ENCODE measurements at places on chromosomes 13 and 19.
A peak's percentile ranks its signal among the peaks of the same experiment; 100 is the strongest.

- no peak for DNase-seq
These were observed 845.1 kb downstream of the DACH1 start for GRCh38 chr13:71021825-71022422.

- DNase-seq, result peak; percentile 57
These were observed 2.5 kb upstream of the S1PR4 start for GRCh38 chr19:3175781-3176714.

- DNase-seq, result no peak
These were observed 518.6 kb downstream of the SLITRK5 start for GRCh38 chr13:88189728-88190127.

DNA sequence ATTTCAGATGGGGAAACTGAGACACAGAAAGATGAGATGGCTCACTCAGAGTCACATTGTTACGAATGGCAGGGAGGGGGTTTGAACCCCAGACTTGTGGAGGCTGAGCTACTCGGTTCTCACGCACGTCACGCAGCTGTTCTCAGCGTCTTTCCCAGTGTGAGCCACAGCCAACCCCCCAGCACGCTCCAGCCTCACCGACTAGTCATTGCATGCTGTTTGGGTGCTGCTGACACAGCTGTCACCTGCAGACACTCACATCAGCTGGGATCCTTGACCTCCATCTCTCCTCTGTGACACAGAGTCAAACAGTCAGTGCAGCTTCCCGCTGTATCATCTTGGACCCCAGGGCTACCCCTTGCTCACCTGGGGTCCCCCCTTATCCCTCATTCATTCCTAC lies 2.4 kb upstream of the NCAN start:
- DNase-seq, result no peak

DNA sequence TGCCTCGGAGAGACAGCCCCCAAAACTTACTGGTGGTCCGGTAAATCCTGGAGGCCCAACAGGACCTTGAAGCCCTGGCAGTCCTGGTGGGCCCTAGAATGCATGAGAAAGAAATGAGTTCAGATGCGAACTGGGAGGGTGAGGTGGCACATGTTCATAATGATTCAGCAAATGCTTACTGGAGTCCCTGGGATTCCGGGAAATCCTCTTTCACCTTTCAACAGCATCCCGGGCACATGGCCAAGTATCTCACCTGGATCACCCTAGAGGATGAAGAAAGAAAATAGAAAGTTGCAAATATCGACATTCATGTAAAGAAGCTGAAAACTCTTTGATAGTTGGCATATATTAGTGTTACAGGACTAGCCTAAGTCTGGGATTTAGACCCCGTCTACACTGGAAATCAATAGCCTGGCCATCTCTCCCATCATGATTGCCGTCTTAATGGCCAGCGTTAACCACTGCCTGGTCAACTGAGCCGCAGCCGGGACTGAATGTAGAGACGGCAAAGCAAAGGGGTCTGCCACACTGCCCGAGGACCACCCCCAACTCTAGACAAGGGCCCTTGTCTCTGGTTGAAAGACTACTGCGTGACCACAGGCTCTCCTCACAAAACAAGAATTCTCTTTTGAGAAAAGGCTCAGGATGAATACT lies 96.9 kb downstream of the COL4A1 start:
- no peak for DNase-seq

DNA sequence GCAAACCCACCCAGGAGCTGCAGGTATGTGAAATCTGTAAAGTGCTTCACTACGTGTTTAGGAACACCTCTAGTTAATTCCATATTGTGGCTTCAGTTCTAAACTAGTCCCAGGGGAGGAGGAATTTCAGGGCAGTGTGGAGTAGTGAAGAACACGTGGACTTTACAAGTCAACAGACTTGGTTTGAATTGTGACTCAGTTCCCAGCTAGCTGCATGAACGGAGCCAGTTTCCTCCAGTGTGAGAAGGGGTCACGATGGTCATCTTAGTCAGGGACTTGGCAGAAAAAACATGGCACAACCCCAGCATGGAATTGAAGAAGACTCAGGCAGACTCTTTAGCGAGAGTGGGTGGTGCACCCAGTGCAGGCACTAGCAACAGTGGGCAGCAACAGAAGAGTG lies 175.7 kb upstream of the UBL3 start:
- no peak for DNase-seq

- DNase-seq, result no peak
These were observed 4.0 kb downstream of the SYT5 start for GRCh38 chr19:55176076-55176475.

DNA sequence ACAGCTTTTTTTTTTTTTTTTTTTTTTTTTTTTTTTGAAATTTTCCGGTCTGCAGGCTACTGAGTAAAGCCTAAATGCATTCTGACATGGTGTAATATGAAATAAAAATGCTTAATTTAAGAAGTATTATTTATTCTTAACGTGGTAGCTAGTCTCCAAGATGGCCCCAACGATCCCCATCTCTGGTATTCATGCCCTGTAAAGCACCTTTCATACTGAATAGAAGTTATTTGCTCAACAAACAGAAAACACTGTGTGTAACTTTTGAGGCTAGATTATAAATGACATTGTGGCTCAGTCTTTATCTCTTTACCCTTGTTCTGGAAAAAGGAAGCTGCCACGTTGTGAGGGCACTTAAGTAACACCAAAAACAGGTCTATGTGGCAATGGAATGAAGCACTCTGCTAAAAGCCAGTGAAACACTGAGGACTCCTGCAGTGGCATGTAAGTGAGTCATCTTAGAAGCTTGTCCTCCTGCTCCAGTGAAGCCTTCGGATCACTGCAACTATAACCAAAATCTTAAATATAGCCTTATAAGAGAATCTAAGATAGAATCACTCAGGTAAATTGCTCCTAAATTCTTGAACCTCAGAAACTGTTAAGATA lies 128.7 kb downstream of the UGGT2 start:
- no peak for DNase-seq

DNA sequence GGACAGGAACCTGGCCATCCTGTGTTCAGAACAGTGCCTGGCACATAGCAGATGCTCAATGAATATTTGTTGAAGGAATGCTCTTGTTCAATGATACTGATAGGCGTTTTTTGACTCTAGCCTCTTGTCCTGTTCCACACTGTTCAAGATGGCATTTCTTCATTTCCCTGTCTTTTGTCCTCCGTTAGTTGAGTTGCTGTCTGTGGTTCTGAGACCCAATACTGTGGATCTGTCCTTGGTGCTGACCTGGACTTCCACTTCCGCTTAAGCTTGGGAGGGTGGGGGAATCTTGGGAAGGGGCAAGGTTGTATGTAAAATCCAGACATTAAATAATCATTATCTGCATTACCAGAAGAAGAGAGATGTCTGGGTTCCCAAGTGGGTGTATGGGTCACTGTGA lies 8.3 kb upstream of the KCNN4 start:
- DNase-seq, result no peak

DNA sequence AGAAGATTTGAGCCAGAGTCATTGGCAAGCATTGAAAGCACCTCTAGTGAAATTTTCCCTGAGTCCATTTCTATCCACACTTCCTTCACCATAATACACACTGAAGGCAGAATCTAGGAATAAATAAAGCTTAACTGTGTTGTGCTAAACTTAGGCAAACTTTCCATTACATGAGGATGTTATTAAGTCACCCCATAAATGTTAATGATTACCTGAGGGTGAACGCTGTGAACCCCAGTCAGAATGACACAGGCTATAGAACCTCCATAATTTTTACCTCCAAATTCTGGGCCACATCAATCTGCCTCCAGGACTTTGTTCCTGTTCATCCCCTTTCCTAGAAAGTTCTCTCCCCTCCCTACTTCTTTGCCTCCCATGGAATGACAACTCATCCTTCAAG lies 71.0 kb downstream of the RAP2A start:
- no peak for DNase-seq

DNA sequence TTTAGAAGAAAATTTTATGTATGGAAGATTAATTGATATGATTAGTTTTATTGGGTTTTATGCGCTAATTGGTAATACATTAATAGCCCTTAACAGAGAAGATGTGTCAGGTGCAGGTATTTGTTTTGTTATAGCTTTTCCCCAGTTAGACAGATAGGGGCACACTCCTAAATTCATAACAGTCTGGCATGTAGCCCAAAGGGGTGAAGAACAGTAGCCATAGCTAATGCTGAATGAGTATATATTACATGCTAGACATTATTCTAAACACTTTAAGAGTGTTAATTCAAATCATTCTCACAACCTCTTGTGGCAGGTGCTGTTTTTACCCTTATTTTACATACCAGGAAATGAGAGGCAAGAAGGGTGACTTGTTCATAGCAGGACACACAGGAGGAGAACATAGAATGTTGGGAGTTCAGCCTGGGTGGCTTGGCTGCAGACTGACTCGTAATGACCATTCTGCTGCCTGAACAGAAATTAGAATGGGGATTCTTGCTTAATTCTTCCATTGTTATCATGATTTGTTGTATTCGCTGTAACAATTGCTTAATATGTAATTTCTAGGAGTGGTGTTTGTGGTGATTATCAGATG lies 20.1 kb downstream of the PCCA start:
- no peak for DNase-seq

- no peak for DNase-seq
These were observed 9.9 kb upstream of the CEACAM20 start for GRCh38 chr19:44539236-44539826.

DNA sequence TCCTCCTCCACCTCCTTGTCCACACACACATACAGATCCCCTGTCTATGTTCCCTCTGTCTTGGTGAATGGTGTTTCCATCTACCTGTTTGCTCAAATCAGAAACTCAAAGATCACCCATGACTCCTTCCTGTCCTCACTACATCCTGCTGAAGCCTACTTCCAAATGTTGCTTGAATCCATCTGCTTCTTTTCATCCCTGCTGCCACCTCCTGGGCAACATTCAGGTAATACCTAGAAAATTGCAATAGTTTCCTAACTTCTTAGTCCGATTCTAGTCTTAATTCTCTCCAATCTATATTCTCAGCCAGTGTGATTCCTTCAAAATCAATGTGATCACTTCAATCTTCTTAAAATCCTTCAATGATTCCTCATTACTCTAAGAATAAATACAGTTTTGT lies 155.5 kb upstream of the STARD13 start:
- peak; percentile 11 for DNase-seq

DNA sequence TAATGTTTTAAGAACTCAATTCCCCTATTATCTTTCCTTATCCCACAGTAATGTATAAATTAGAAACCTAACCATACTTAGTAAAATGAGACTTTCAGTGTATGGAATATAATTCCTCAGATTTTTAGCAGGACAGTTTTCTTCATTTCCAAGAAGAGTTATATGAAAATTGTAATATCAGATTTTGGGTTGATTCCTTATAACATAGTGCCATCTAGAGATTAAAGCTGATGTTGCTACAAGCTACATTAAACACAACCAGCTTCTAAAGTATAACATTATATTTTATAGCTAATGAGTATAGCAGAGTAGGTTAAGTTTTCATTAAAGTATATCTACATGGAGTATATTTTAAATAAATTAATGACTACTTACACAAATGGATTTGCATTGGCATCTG lies 99.7 kb upstream of the MIR17HG start:
- no peak for DNase-seq

DNA sequence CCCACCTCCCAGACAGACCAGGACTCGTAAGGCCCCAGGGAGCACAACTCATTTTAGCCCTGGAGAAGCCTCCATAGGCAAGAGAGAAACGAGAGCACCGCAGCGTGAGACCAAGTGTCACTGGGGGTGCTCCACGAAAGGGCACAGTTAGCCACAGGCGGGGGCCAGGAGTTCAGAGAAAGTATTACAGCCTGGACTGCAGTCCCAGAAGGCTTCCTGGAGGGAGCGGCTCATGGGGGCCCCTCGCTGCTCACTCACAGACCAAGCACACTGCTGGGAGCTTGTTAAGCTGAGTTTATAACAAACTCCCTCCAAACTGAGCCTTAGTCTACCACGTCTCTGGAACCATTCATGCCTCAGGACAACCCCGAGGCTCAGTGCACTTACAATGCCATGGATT lies 16.5 kb downstream of the ANKRD27 start:
- DNase-seq, result no peak

GRCh38 chr19:16859626-16860025 lies 29.2 kb upstream of the F2RL3 start:
- no peak for DNase-seq

DNA sequence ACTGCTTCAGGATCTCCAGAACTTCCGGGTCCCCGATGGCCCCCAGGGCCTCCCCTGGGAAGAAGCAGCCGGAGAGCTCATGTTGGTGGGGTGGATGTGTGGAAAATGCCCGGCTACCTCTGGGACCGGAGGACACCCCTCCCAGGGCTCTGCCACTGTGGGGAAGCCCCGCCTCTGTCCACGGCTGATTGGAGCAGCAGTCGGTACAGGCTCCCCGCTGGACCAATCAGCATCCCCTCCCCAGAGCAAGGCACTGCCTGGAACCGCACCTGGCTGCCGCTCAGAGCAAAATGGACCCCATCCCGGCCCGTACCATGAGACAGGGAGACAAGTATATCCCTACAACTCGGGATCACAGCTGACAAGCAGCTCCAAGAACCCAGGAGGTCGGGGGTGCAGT lies 6.4 kb downstream of the DOHH start:
- no peak for DNase-seq

DNA sequence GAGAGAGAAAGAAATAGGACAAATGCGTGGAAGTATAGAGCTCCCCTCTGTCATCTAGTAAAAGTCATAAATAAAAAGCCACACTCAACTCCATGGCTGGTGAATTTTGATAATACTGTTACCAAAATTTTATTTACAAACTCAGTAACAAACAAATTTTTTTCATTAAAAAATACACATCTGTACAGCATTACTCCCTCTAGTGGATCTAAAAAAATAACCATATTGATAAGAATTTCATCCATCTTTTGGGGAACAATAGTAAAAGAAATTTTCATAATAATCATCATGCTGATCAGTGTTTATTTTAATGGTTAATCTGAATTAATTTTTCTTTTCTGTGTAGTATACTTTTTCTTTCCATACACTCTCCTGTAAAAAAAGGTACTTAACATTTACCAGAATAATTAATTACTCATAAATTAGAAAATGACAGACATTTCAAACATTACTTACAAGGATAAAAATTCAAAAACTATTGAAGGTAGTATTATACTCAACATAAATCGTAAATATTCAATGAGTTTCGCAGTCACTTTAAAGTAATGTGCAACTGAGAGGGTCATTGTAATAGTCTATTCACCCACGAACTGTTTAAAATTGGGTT lies 173.5 kb upstream of the LSM14A start:
- no peak for DNase-seq

DNA sequence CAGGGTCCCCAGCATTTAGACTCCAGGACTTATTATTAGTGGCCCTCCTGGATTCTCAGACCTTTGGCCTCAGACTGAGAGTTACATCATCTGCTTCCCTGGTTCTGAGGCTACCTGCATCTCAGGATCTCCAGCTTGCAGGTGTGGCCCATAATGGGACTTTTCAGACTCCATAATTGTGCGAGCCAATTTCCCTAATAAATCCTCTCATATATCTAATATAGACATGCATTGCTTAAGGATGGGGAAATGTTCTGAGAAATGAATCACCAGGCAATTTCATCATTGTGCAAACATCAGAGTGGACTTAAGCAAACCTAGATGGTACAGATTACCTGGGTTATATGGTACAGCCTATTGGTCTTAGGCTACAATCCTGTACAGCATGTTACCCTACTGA lies 116.5 kb upstream of the FBXL3 start:
- DNase-seq, result no peak

GRCh38 chr19:11322269-11323024 lies 17.0 kb downstream of the RAB3D start:
- DNase-seq, result no peak

Measured in pancreas (tissue), 10 donors.